ENCODE measurements at places on chromosomes 3 and 15.

DNA sequence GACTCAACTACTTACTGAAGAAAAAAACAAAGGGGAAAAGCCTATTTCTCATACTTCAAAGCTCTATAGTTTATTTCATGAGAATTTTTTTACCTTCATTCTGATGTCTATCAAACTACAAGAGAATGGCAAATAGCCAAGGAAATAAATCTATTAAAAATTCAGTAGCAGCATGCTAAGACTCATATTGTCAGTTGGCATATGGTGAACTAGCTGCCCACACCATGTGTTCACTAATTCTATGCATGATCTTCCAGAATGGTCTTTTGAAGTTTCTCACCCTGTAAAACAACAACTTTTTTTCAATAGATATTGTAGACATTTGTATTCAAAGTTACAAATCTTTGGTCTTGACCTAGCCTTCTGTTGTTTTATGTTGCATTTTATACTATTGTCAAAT is 386.2 kb downstream of the RSL24D1 start:
- no peaks in the 10 kb centered on the region for H3K4me1 ChIP-seq
- H3K27ac ChIP-seq: no peak overlapping the region
- no peak overlapping the region for H3K4me3 ChIP-seq
- H3K36me3 ChIP-seq: no peaks in the 10 kb centered on the region
- DNase-seq: no peak

- no peak overlapping the region for H3K4me3 ChIP-seq
- no peaks in the 10 kb centered on the region for H3K36me3 ChIP-seq
- no peak for DNase-seq
- no peaks in the 10 kb centered on the region for H3K27me3 ChIP-seq
- H3K4me1 ChIP-seq: no peaks in the 10 kb centered on the region
- no peak overlapping the region for H3K27ac ChIP-seq
These were observed 16.0 kb downstream of the ISLR2 start for GRCh38 chr15:74146277-74146800.

DNA sequence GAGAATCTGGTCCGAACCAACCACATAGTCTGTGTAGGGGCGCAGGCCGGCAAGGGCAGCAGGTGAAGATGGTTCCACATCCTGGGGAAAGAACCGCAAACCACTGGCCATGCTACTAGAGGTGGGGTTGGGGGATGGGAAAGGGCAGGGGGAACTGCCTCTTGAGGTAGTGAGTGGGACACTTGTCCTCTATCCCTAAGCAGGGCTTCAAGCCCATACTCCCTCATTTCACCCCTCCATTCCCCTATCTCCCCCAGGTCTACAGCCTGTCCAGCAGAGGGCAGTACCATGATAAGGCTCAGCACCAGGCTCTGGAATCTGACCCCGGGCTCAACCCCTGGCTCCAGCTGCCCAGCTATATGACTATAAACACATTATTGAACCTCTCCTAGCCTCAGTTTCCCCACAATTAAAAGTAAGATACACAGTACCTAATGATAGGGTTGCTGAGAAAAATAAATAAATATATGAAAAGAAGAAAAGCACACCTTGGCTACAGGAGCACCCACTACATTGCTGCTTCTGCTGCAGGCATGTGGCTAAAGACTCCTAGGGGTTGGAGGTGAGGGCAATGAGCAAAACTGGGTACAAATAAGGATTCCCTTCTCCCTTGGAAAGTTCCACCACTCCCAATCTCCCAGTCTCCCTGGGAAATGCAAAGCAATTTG is 6.3 kb downstream of the GORASP1 start:
- no peak overlapping the region for H3K27ac ChIP-seq
- DNase-seq: peak; percentile 35
- peaks cover 20% of the 10 kb centered on the region for H3K4me1 ChIP-seq
- H3K4me3 ChIP-seq: no peak overlapping the region
- H3K27me3 ChIP-seq: no peaks in the 10 kb centered on the region

DNA sequence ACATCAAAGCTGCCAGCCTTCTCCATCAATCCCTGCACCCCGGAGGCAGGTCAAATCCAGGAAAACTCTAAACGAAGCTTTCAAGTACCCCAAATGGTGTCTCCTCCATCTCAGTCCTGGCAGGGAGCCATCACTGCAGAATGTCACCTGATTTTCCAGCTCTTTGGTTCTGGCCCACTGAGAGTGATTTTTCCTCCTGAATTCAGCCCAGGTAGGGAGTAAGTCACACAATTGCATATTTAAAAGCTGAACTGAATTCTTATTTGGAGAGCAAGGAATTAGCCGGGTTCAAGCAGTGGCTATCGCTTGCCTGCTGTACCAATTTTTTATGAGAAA is 5.3 kb downstream of the RFTN1 start:
- no peaks in the 10 kb centered on the region for H3K27me3 ChIP-seq
- H3K4me1 ChIP-seq: peaks cover 44% of the 10 kb centered on the region
- no peak overlapping the region for H3K4me3 ChIP-seq
- no peak for DNase-seq

DNA sequence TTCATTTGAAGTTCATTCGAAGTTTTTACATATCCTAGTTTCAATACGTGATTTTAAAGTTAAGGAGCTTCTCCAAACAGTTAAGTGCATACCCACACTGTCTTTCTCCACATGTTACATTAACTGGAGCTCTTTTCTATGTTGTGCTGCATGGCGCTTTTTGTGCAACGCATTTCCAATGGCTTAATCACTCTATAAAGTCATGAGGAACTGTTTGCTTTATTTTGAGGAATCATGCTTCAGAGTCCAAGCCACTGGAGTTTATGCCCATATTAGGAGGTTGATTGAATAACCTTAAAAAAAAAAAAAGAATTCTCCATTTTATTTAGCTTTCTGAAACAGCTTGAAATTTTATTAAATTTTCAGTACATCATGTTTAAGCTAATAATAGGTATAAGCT is 109.4 kb upstream of the MBNL1 start:
- no peaks in the 10 kb centered on the region for H3K36me3 ChIP-seq
- DNase-seq: no peak
- H3K27ac ChIP-seq: no peak overlapping the region
- no peak overlapping the region for H3K4me3 ChIP-seq
- H3K27me3 ChIP-seq: no peaks in the 10 kb centered on the region

DNA sequence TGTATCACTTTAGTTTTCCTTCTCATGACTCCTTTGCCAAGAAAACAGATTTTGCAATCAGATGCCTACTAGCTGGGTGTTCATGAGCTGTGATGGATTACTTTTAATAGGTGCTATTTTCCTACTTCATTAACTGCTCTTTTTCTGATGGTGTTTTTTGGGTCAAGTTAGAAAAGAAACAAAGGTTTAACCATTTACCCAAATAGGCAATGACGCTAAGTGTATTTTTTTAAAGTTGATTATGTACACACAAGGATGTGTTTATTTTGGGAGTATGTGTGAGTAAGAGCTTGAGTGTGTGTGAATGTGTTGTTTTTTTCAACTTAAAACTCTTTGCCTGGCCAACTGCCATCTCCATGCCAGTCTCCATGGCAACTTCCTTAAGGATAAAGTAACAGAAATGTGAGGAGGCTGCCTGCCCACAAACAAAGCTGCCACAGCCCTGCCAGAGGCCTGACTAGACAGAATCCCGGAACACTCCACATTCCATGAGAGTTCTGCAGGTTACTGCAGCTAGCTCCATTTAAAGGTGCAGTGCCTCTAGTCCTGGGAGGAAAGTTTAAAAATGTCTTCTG is 215.6 kb upstream of the RBMS3 start:
- H3K27me3 ChIP-seq: no peaks in the 10 kb centered on the region
- H3K27ac ChIP-seq: no peak overlapping the region
- no peaks in the 10 kb centered on the region for H3K4me1 ChIP-seq
- H3K36me3 ChIP-seq: no peaks in the 10 kb centered on the region
- DNase-seq: no peak

DNA sequence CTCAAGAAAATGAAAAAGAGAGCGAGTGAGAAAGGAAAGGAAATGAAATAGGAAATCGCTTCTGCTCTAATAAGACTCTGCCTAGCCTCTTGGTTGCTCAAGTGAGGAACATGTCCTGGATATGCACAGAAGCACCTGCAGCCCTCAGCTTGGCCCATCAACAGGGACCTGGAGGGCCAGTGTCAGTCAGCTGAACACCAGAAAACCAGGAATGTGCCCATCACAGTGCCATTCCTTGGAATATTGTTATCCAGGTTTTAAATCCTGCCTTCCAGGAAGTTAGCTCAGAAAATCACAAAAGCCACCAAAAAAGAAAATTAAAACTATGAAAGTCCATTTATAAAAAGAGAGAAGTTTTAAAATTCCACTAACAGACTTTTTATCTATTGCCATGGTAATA is 173.4 kb upstream of the TPM1 start:
- DNase-seq: no peak
- no peak overlapping the region for H3K27ac ChIP-seq
- H3K4me3 ChIP-seq: no peak overlapping the region
- no peaks in the 10 kb centered on the region for H3K4me1 ChIP-seq
- peaks cover 6% of the 10 kb centered on the region for H3K27me3 ChIP-seq

DNA sequence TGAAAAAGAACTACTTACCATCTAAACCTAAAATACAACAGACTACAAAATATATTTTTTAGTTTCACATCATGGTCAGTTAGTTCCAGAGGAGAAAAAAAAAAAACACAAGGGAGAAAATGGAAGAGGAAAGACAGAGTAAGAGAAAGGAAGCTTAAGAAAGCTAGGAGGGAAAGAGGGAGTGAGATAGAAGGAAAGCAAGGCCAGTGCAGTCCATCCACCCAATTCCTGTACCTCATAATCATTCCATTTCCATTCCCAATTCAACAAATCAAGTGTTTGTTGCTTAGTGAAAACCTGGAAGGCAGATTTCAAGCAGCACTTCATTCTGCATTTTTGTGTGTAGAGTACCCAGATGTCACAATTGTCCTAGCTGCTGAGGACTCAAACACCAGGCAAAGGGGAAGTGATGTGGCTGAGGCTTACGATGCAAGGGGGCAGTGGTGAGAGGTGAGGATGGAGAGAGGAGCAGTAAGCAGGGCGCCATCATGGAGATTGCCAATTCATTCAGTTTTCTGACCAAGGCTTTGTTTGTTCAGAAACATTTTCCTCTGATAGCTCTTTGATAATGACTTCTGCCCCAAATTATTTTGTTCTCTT is 83.6 kb upstream of the GSK3B start:
- H3K27me3 ChIP-seq: no peaks in the 10 kb centered on the region
- H3K27ac ChIP-seq: no peak overlapping the region
- H3K4me3 ChIP-seq: no peak overlapping the region
- H3K4me1 ChIP-seq: no peaks in the 10 kb centered on the region

- H3K4me3 ChIP-seq: no peak overlapping the region
- H3K27me3 ChIP-seq: no peaks in the 10 kb centered on the region
- no peak for DNase-seq
These were observed 288.8 kb downstream of the ROBO2 start for GRCh38 chr3:77328690-77329089.

- peak; percentile 24 for DNase-seq
- H3K27me3 ChIP-seq: peaks cover 3% of the 10 kb centered on the region
- no peak overlapping the region for H3K27ac ChIP-seq
- no peaks in the 10 kb centered on the region for H3K36me3 ChIP-seq
- H3K4me1 ChIP-seq: no peaks in the 10 kb centered on the region
These were observed 18.6 kb upstream of the DNAAF4 start for GRCh38 chr15:55526559-55527036.

DNA sequence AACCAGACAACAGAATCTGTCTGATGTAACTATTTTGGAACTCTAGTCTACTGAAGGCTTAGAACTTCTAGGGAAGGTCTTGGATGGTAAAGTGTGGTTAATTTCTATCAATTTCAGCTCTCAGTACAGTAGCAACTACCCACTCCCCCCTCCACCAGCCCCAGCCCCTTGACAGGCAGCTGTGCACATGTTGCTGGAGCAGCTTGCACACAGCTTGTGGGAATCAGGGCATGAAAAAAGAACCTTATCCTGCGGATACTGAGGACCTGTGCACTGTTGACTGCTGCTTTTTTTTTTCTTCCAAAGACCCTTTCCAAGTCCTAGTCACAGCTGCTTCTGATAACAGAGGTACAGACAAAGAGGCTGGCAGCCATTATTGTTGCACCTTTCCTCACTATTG is 81.5 kb upstream of the UBP1 start:
- H3K27ac ChIP-seq: no peak overlapping the region
- no peaks in the 10 kb centered on the region for H3K27me3 ChIP-seq
- no peak overlapping the region for H3K4me3 ChIP-seq
- peaks cover 42% of the 10 kb centered on the region for H3K36me3 ChIP-seq
- no peaks in the 10 kb centered on the region for H3K4me1 ChIP-seq

DNA sequence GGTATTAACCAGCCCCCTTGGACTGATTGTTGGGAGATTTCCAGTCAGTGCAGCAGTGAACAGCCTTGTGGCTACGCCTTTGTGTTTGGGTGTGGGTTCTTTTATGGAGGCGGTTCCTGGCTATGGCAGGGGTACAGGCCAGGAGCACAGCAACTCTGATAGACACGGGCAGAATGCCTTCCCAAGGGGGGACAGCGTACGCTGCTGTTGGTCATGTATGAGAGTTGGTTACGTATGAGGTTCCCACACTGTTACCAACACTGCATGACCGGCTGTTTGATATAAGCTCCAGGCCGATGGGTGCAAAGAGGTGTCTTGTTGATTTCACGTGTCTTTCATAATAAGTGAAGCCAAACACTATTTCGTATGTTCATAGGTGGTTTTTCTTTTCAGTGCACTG is 187.8 kb downstream of the NSMCE3 start:
- H3K4me3 ChIP-seq: no peak overlapping the region
- no peaks in the 10 kb centered on the region for H3K36me3 ChIP-seq
- H3K27ac ChIP-seq: no peak overlapping the region
- H3K4me1 ChIP-seq: no peaks in the 10 kb centered on the region
- DNase-seq: no peak

DNA sequence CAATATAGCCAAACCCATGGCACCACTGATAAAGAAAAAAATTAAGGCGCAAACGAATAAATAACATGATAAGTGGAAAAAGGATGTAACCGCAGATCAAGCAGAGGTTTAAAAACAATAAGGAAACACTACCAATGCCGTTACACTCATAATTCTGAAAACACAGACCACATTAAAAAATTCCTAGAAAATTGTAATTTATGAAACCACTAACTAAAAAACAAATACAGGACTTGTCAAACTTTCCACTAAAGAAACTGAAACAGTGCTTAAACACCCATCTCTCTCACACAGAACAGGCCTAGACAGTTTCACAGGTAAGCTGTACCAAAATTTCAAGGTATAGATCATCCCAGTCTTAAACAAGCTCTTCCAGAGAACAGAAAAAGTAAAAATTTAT is 28.4 kb downstream of the PCSK6 start:
- H3K36me3 ChIP-seq: no peaks in the 10 kb centered on the region
- H3K4me3 ChIP-seq: no peak overlapping the region
- H3K27ac ChIP-seq: peak overlapping the region; percentile 48
- DNase-seq: no peak

- no peak overlapping the region for H3K4me3 ChIP-seq
- no peaks in the 10 kb centered on the region for H3K4me1 ChIP-seq
- no peak overlapping the region for H3K27ac ChIP-seq
These were observed 31.2 kb upstream of the TOP2B start for GRCh38 chr3:25695731-25696420.

- no peak for DNase-seq
- H3K27ac ChIP-seq: no peak overlapping the region
- H3K4me1 ChIP-seq: no peaks in the 10 kb centered on the region
- H3K36me3 ChIP-seq: no peaks in the 10 kb centered on the region
- H3K27me3 ChIP-seq: no peaks in the 10 kb centered on the region
- no peak overlapping the region for H3K4me3 ChIP-seq
These were observed 317.0 kb upstream of the ADAMTS9 start for GRCh38 chr3:65004795-65005295.
